IMR-90 (cell line): ENCODE measurements at places on chromosomes 2 and 18.

- DNase-seq = no peak
- no peak overlapping the region for H3K27ac ChIP-seq
- H3K27me3 ChIP-seq = no peaks in the 10 kb centered on the region
Observed at GRCh38 chr18:48739266-48740067, 200.6 kb downstream of the CTIF start.

DNA sequence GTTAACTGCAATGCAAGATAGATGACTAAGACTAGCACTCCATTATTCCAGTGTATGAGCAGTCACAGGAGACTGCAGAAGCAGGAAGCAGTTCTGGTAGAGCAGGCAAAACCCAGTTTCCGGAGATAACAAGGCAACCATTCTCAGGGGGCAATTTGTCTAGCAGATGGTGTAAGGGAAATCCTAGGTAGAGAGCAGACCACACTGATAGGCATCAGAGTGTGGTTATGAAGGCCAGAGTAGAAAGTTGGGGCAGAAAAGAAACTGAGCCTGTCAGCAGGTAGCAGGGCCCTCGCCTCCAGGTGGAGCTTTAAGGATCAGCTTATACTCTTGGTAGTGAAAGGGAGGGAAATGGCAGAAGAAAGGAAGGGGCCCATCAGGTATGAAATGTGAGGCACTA, 164.4 kb downstream of the PDE11A start:
- DNase-seq = peak; percentile 2
- no peak overlapping the region for H3K27ac ChIP-seq
- H3K4me3 ChIP-seq = no peak overlapping the region
- H3K36me3 ChIP-seq = no peaks in the 10 kb centered on the region

DNA sequence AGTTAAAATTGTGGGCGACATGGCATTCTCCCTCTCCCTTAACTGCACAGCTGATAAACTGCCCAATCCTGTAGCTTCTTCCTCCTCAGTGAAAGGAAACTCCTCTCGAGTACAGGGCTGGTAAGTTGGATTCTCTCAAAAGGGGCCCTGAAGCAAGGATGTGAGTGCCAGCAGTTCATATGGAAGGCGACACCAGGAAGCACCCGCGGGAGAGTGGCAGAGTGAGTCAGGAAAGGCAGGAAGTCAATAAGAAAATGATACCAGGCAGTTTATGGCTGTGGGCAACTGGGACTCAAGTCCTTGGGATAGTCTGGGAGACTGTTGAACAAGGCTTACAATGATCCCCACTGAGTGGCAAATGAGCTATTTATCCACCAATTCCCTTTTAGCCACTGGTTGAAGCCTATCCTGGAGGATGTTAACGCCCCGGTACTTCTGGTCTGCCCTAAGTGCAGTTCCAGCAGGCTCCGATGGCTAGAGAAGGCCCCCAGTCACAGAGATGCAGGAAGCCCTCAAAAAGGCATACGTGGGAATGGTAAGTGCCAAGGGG, 34.8 kb downstream of the ABHD3 start:
- no peak overlapping the region for H3K4me3 ChIP-seq
- no peak for DNase-seq
- no peak overlapping the region for H3K27ac ChIP-seq
- no peaks in the 10 kb centered on the region for H3K4me1 ChIP-seq
- H3K27me3 ChIP-seq = no peaks in the 10 kb centered on the region

DNA sequence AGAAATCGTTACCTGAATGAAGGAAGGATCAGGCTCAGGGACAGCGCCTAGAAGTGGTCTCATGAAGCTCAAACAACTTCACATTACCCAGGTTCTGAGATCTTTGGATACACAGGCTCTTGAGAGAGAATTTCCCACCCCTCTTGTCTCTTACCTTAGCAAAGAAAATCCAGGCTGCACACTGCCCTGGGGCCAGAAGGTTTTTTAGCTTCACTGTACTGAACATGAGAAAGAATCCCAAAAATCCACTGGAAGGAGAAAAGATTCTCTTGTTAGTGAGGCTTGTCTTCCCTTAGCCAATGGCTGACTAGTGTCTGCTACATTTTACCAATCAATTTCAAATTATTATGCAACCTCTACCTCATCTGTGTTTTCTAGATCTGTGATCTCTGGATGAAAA, 101.0 kb upstream of the RIOK3 start:
- no peak for DNase-seq
- H3K27ac ChIP-seq = no peak overlapping the region
- no peak overlapping the region for H3K4me3 ChIP-seq
- H3K4me1 ChIP-seq = peaks cover 14% of the 10 kb centered on the region

GRCh38 chr2:16464641-16465040, 201.0 kb downstream of the CYRIA start:
- H3K27me3 ChIP-seq = no peaks in the 10 kb centered on the region
- H3K4me3 ChIP-seq = no peak overlapping the region
- no peak overlapping the region for H3K27ac ChIP-seq
- DNase-seq = no peak
- no peaks in the 10 kb centered on the region for H3K36me3 ChIP-seq

GRCh38 chr2:134927195-134927594, 8.6 kb downstream of the CCNT2 start:
- H3K36me3 ChIP-seq = peaks cover 6% of the 10 kb centered on the region; the same call in 1 of the 2 replicates
- H3K4me1 ChIP-seq = peaks cover 3% of the 10 kb centered on the region
- peak; percentile 69 for DNase-seq
- H3K27ac ChIP-seq = no peak overlapping the region
- no peak overlapping the region for H3K4me3 ChIP-seq
- no peaks in the 10 kb centered on the region for H3K27me3 ChIP-seq

DNA sequence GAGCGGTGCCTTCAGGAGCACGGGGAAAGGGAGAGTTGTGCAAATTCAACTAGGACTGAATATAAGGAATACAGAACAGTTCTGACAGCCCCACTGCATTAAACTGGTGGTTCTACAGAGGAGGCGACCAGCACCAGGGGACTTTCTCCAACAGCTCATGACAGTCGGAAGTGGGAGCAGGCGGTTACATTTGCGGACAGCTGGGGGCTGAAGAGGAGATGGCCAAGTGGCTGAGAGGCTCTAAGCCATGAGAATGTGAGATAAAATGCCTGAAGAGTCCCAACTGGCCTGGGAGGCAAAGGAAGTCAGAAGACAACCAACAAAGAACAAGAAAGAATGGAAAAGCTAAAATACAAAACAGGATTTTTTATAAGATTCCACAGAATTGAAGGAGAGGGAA, 141.3 kb downstream of the L3MBTL4 start:
- DNase-seq = no peak
- H3K36me3 ChIP-seq = no peaks in the 10 kb centered on the region
- H3K4me3 ChIP-seq = no peak overlapping the region
- H3K4me1 ChIP-seq = no peaks in the 10 kb centered on the region
- peaks cover 4% of the 10 kb centered on the region for H3K27me3 ChIP-seq
- no peak overlapping the region for H3K27ac ChIP-seq

DNA sequence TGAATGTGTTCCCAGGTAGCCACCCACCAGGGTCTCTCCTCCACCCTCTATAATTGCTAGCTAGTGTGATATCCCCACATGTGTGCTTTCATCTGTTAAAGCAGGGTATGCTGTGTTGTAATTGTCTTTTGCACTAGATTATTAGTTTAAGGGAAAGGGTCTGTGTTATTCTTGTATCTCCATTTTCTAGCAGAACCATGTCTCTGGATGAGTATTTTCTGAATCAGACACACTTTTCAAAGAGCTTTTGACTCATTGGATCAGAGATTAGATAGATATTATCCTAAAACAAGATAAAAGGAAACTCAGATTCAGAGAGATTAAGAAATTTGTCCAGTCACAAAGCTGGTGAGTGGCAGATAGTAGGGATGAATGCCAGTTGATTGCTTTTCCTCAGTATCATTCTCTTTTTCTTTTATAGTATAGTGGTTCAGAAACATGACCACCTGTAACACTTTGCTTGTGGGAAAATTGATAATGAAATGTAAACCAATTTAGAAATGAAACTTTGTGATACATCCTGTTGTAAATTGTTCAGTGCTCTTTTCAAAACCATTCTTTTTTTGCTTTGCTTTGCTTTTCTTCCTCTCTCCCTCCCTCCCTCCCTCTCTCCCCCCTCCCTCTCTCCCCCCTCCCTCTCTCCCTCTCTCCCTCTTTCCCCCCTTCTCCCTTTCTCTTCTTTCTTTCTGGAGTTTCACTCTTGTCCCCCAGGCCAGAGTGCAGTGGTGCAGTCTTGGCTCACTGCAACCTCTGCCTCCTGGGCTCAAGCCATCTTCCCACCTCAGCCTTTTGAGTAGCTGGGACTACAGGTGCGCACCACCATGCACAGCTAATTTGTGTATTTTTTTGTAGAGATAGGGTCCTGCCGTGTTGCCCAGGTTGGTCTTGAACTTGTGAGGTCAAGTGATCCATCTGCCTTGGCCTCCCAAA, 7.4 kb downstream of the MIB1 start:
- H3K36me3 ChIP-seq = no peaks in the 10 kb centered on the region; the same call in 1 of the 2 replicates
- H3K27me3 ChIP-seq = no peaks in the 10 kb centered on the region
- H3K4me3 ChIP-seq = no peak overlapping the region
- H3K27ac ChIP-seq = no peak overlapping the region

- no peak overlapping the region for H3K4me3 ChIP-seq
- no peaks in the 10 kb centered on the region for H3K27me3 ChIP-seq
- DNase-seq = no peak
- no peaks in the 10 kb centered on the region for H3K4me1 ChIP-seq
- H3K27ac ChIP-seq = no peak overlapping the region
- no peaks in the 10 kb centered on the region for H3K36me3 ChIP-seq
Observed at GRCh38 chr18:26119246-26119645, 14.4 kb upstream of the PSMA8 start.

- DNase-seq = no peak
- H3K4me3 ChIP-seq = no peak overlapping the region
- no peak overlapping the region for H3K27ac ChIP-seq
- H3K36me3 ChIP-seq = no peaks in the 10 kb centered on the region
- H3K4me1 ChIP-seq = no peaks in the 10 kb centered on the region
Observed at GRCh38 chr2:79387431-79387830, 125.4 kb upstream of the CTNNA2 start.

DNA sequence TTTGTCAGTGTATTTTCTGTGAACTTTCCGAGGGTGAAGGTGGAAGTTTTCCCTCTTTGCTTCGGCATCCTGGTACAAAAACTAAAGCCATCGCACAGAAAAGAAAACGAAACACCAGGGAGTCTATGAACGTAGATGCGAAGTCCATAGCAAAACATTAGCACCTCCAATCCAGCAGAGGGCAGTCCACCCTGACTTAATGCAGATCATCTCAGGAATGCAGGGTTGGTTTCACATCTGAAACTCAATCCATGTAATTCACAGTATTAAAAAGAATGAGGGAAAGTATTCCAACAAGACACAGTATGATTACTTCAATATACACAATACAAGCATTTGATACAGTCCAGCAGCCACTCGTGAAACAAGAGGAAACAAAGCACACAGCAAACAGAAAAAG, 70.8 kb downstream of the RTP5 start:
- H3K27me3 ChIP-seq = peaks cover 29% of the 10 kb centered on the region
- H3K4me3 ChIP-seq = no peak overlapping the region
- DNase-seq = no peak
- no peaks in the 10 kb centered on the region for H3K36me3 ChIP-seq

DNA sequence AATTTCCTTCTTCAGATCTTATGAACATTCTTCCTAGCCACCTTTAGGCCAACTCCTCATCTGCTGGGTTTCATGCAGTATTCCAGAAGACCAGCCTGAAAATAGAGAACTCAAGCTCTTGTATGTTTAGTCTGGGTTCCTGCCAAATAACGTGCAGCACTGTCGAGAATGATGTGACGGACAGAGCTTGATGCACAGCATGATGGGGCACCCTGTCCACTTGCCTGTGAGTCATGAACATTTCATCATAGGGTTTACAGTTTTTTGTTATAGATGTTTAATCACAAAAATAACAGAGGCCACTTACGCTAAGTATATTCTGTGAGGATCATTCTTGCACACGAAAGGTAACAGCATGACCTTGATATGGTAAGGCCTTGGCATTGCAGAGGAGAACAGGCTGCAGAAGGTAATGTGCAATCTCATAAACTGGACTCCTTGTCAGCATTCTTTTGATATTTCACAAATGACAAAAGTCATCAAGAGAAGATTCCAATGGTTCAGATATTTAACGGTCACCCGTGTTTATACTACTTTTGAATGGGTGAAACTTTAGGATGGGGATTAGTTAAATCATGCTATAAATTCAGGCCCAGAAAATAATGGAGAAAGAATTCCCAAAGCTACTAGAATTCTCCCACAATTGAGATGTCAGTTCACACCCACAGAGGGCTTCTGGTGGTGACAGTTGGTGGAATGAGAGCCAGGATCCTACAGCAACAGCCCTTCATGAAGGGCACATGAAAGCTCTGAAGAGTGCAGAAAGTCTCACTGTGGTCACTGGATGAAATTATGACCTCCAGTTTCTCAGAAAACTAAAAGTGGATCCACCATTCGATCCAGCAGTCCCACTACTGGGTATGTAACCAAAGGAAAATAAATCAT, 396.1 kb upstream of the RAB12 start:
- H3K36me3 ChIP-seq = no peaks in the 10 kb centered on the region
- peaks cover 3% of the 10 kb centered on the region; the same call in 1 of the 2 replicates for H3K4me1 ChIP-seq
- peak; percentile 94 for DNase-seq
- no peak overlapping the region for H3K4me3 ChIP-seq
- H3K27ac ChIP-seq = no peak overlapping the region
- no peaks in the 10 kb centered on the region for H3K27me3 ChIP-seq

DNA sequence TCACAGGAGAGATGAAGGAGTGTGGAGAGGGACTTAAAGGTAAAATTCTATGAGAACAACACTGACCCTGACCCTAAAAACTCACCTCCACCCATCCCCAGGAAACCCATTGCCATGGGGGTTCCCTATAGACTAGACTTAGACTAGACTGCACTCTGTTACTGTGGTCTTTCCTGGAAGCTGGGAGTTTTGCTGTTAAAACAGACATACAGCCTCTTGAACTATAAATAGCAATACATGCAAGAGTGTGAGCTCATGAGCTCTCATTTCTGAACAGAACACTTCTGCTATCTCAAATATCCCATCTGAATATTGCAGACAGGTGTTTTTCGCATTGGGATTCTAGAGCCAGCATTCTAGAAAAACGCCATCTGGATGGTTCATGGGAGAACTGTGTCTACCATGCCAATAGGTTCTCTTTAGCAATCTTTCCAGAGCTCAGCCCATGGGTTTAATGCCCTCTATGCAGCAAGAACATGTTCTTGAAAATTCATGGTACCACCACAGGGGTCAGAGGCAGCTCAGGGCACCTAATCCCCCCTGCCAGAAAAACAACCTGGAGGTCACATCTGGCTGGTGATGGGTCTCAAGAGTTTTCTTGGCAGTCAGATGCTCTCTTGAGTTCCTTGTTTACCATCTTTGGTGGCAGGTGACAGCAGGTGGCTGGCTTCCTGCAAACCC, 51.9 kb downstream of the SLC14A2 start:
- H3K4me1 ChIP-seq = peaks cover 17% of the 10 kb centered on the region
- H3K36me3 ChIP-seq = no peaks in the 10 kb centered on the region
- H3K4me3 ChIP-seq = no peak overlapping the region
- H3K27me3 ChIP-seq = no peaks in the 10 kb centered on the region
- no peak for DNase-seq
- H3K27ac ChIP-seq = no peak overlapping the region

GRCh38 chr2:240815761-240816583, 4.0 kb downstream of the KIF1A start:
- peaks cover 35% of the 10 kb centered on the region for H3K27me3 ChIP-seq
- no peaks in the 10 kb centered on the region for H3K4me1 ChIP-seq
- no peak overlapping the region for H3K27ac ChIP-seq
- H3K36me3 ChIP-seq = no peaks in the 10 kb centered on the region
- no peak overlapping the region for H3K4me3 ChIP-seq
- no peak for DNase-seq
